ENCODE measurements at places on chromosomes 6 and 20. TPM values are rescaled to one million over a fixed set of nuclear protein-coding genes. Genes with fewer than 3 reads are reported as not detected.

TREM2 gene
- not detected for total RNA-seq

- no peak for DNase-seq
Observed at GRCh38 chr20:14599613-14600012, 262.2 kb upstream of the FLRT3 start.

TNF gene
- not detected for total RNA-seq

DNA sequence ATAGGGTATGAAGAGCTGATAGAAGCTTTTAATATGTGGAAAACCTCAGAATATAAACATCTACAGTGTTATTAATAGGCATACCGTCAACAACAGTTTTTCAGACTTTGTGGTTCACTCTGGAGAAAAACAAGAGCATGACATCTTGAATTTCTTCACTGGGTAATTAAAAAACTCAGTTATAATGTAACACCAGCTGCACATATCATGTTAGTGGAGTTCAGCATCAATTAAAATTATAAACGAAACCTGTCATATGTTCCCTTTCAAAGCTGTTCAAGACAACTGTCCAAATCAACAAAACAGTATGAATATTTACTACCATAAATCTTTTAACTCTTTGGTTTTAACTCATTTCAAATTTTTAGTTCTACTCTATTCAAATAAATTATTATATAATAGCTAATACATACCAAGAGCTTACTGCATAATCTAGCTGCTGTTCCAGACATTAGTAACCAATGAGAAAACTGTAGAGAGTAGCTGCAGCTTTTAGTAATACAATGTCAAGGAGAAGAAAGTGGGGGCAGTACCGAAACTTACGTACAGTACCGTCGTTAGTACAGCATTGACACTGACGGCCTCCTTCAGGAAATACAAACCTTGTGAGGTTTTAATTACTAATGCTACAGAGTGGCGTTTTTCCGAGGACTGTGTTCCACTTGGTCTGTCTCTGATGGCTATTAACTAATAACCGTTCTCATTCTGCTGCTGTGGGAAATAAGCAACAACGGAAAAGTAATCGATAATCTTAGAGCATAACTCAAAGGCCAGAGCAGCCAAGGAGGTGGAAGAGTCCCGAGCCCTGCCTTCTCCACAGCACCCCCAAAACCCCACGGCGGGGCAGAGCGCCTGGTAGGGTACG is 532 bp upstream of the PM20D2 start:
- no peak for DNase-seq

- DNase-seq = no peak
Observed at GRCh38 chr6:165847407-165848085, 184.5 kb upstream of the PDE10A start.
